ENCODE measurements at places on chromosomes 1 and 21.
A peak's percentile ranks its signal among the peaks of the same experiment; 100 is the strongest.

DNA sequence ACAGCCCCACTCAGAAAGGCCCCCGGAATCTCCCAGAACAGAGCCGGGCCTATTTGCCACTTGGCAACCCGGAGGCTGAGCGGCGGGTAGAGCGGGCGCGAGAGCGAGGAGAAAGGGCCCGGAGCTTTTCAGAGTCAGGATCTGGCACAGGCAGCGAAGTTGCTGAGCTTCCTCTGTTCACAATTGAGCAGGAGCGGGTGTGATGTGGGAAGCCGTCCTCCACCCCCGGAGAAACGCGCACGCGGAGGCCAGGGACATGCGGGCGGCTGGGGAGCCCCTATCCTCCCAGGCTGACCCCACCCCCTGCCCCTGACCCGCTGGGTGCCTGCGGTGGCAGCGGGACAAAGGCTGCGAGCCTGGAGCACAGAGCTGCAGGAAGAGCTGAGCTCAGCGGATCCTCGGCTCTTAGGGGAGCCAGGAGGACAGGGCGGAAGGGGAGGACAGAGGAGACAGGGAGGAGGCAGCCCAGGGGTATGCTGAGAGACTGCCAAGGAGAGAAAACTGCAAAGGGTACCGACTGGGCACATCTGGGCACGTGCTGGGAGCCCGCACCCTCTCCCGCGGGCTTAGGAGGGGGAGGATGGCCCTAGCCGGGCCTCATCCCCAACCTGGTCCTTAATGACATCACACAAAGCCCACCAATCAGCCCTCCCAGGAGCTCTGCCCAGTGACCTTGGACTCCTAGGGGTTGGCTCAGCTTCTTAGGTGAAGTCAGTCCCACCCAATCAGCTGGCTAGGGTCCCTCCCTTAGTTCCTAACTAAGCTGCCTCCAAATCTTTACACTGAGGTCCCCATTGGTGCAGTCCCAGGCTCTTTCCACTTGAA, 9.3 kb downstream of the KIF21B start:
- no peak overlapping the region for H3K27ac ChIP-seq
- H3K4me3 ChIP-seq: no peak overlapping the region
- H3K36me3 ChIP-seq: no peaks in the 10 kb centered on the region
- DNase-seq: no peak

GRCh38 chr1:211355873-211356272, 29.2 kb downstream of the TRAF5 start:
- H3K4me3 ChIP-seq: no peak overlapping the region
- no peaks in the 10 kb centered on the region for H3K4me1 ChIP-seq
- H3K27ac ChIP-seq: no peak overlapping the region
- no peaks in the 10 kb centered on the region for H3K27me3 ChIP-seq
- H3K36me3 ChIP-seq: no peaks in the 10 kb centered on the region

- peaks cover 32% of the 10 kb centered on the region for H3K36me3 ChIP-seq
- peaks cover 40% of the 10 kb centered on the region for H3K4me1 ChIP-seq
- DNase-seq: peak; percentile 33
- no peaks in the 10 kb centered on the region for H3K27me3 ChIP-seq
- H3K4me3 ChIP-seq: peak overlapping the region; percentile 25
Measured at GRCh38 chr1:37479255-37480124, 5.1 kb downstream of the ZC3H12A start.

DNA sequence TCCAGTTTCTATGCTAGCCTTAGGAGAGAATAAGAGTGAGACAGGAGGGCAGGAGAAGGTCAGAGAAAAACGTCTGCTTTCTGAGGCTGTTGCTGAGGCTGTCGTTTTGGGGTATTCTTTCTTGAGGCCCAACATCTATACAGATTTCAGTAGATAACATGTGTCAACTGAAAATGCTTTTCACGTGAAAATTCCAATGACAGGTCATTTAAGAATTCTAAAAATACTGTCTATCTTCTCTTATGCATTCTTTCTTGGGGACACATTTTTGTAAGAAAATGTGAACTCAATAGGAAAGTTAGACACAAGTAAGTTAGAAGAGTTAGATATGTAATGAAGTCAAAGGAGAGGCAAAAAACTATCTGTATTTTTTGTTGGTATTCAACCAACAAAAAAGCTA, 150.8 kb downstream of the TGFB2 start:
- no peak overlapping the region for H3K4me3 ChIP-seq
- no peaks in the 10 kb centered on the region for H3K27me3 ChIP-seq
- DNase-seq: no peak
- no peaks in the 10 kb centered on the region for H3K36me3 ChIP-seq

DNA sequence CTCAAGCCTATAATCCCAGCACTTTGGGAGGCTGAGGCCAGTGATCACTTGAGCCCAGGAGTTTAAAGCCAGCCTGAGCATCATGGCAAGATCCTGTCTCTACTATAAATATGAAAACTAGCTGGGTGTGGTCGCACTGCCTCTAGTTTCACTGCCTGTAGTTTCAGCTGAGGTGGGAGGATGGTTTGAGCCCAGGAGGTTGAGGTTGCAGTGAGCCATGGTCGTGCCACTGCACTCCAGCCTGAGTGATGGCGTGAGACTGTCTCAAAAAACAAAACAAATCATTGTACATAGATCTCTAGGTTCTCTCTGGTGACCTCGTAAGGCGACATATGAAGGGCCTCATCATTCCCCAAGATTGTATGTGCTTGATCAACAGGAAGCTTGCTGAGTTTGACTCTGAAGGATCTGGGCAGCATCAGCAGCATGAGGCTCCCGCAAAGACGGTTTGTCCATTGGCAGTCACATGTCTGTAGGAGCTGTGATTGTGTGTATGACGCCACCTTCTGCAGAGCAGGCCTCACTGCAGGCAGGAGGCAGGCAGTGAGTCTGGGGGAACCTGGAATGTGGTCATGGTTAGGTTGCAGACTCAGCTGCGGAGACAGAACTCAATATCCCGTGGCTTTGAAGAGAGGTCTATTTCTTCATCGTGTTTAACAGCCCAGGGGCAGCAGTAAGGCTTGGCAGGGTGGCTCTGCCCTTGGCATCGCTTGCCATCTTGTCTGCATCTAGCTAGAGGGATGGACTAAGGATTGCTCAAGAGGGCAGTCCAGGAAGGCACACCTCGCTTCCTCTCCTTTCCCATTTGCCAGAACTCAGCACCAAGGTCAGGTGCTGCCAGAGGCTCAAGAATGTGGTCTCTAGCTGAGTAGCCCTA, 14.0 kb downstream of the ATP5PO start:
- peak; percentile 72 for DNase-seq
- no peak overlapping the region for H3K4me3 ChIP-seq
- no peaks in the 10 kb centered on the region for H3K4me1 ChIP-seq
- no peak overlapping the region for H3K27ac ChIP-seq
- peaks cover 38% of the 10 kb centered on the region for H3K36me3 ChIP-seq
- H3K27me3 ChIP-seq: no peaks in the 10 kb centered on the region

DNA sequence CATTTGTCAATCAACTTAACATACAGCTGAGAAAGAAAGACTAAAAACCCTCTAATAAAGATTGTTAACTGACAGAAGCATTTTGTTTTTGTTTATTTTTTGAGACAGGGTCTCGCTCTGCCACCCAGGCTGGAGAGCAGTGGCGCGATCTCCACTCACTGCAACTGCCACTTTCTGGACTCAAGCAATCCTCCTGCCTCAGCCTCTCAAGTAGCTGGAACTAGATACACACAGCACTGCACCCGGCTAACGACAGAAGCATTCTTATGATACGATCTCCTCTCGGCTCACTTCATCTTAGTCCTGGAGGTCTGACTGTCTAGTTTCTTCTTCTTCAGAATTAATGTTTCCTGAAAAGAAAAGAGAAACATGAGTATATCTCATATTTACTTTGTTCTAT, 23.5 kb downstream of the RSPH1 start:
- H3K4me3 ChIP-seq: no peak overlapping the region
- no peaks in the 10 kb centered on the region for H3K27me3 ChIP-seq
- H3K36me3 ChIP-seq: no peaks in the 10 kb centered on the region
- H3K4me1 ChIP-seq: peaks cover 15% of the 10 kb centered on the region
- no peak overlapping the region for H3K27ac ChIP-seq

DNA sequence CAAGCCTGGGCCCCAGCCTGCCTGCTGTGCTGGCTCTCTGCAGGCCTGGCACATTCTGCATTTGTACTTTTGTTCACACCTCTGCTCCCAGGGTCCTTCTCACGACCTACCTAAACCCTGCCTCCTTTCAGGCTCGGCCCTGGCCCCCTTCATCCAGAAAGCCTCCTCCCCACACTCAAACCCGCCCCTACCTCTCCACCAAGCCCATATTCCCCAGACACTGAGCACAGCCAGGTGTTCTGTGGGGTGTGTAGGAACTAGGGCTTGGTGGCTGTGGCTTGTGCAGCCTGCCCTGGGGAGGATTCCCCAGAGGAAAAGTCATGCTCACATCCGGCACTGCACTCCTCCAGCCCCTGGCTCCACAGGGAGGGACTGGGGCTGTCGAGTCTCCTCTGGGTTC, 8.2 kb upstream of the MIXL1 start:
- no peaks in the 10 kb centered on the region for H3K36me3 ChIP-seq
- H3K27ac ChIP-seq: no peak overlapping the region
- no peak for DNase-seq
- H3K4me1 ChIP-seq: no peaks in the 10 kb centered on the region
- no peaks in the 10 kb centered on the region for H3K27me3 ChIP-seq
- H3K4me3 ChIP-seq: no peak overlapping the region

DNA sequence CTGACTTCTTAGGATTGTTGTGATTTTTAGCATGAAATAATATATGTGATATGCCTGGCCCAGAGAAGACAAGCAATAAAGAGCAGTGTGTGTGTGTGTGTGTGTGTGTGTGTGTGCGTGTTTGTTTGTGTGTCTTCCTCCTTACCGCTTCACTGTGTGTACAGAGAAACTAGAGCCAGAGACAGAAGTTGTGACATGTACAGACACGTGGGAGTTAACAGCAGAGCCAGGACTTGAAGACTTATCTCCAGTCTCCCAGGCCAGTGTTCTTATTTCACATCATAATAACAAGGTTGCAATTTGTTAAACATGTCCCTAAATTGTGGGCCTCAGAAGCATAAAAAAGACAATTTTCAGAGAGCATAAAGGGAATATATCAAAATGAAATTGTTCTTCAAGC, 192.0 kb upstream of the JUN start:
- H3K36me3 ChIP-seq: no peaks in the 10 kb centered on the region
- no peak overlapping the region for H3K4me3 ChIP-seq
- no peak for DNase-seq
- no peaks in the 10 kb centered on the region for H3K27me3 ChIP-seq

- no peaks in the 10 kb centered on the region for H3K4me1 ChIP-seq
- DNase-seq: no peak
- H3K36me3 ChIP-seq: no peaks in the 10 kb centered on the region
- no peak overlapping the region for H3K4me3 ChIP-seq
- H3K27ac ChIP-seq: no peak overlapping the region
Measured at GRCh38 chr1:60423146-60423780, 349.7 kb upstream of the C1orf87 start.

GRCh38 chr1:234495231-234495990, 16.4 kb upstream of the TARBP1 start:
- H3K27me3 ChIP-seq: no peaks in the 10 kb centered on the region
- H3K4me3 ChIP-seq: no peak overlapping the region
- peaks cover 19% of the 10 kb centered on the region for H3K4me1 ChIP-seq

DNA sequence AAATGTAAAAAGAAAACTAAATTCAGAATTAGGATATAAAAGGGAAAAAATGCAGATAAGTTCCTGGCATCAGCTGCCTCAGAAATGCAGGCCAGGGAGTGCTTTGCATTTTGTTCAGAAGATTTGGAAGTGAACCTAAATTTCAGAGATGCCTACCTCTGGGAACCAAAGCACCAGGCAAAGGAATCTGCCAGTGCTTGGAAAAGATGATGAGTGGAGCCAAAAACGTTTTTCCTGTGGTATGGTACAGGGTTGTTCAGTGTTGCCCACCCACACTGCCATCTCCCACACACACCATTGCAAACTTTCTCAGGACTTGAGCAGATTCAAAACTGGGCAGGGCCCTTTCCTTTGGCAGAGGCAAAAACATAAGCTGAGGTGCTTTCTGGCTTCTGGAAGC, 349.5 kb downstream of the TGFB2 start:
- H3K27ac ChIP-seq: no peak overlapping the region
- no peaks in the 10 kb centered on the region for H3K4me1 ChIP-seq
- no peak overlapping the region for H3K4me3 ChIP-seq
- H3K36me3 ChIP-seq: no peaks in the 10 kb centered on the region
- H3K27me3 ChIP-seq: peaks cover 94% of the 10 kb centered on the region

DNA sequence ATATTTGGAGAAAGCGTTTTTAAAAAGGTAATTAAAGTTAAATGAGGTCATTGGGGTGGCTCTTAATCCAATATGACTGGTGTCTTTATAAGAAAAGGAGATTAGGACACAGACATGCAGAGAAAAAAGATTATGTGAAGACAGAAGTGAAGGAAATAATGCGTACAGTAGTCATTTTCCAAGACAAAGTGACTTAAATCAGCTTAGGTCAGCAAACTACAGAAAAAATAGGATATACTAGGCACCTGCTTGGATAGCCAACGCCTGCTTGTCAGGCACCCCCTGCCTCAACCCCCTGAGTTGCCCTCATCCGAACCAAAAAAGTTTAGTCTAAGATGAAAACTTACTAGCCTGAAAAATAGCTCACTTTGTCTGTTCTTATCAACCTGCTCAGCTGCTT, 58.2 kb upstream of the SPAG17 start:
- H3K4me1 ChIP-seq: no peaks in the 10 kb centered on the region
- H3K27me3 ChIP-seq: no peaks in the 10 kb centered on the region
- no peak overlapping the region for H3K27ac ChIP-seq
- DNase-seq: no peak
- H3K36me3 ChIP-seq: no peaks in the 10 kb centered on the region

GRCh38 chr1:166237675-166238074, 70.9 kb upstream of the FAM78B start:
- H3K4me3 ChIP-seq: no peak overlapping the region
- H3K27me3 ChIP-seq: no peaks in the 10 kb centered on the region
- H3K27ac ChIP-seq: no peak overlapping the region
- DNase-seq: no peak

DNA sequence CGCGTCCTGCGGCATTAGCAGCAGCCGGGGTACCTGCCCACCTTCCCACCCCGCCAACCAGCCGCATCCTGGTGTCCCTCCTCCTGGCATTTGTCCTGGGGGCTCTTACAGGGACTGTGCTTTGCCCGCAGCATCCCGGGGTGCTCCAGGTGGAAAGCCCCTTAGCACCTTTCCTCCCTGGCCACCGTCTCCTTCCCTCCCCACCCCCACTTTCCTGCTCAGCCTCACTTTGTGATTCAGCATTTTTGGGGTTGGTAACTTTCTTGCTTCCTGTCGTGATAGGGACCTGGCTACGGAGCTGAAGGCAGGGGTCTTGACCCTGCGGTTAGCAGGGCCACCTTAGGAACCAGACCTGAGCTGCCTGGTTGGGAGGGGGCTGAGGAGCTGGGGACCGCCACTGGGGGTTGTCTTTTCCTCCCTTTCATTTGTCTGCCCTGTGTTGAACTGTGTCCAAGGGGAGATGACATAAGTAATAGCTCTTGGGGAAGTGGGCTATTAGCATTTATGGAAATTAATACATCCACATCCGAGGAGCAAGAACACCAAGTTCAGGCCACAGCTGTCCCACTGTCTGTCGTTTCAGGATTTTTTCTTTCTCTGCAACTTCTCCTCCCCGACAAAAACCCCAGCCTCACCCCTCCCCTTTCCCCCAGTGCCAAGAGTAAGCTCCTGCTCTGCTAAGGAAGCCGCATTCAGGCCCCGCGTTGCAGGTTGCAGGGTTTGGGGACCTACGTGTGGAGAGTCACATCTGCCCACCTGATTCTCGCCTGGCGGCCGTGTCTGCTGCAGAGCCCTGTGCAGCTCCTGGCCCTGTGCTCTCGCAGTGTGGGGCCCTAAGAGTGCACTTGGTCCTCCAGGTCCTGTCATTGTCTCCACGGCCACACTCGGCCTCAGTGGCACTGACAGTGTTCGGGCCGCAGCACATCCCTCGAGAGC, 1.6 kb upstream of the NPHP4 start:
- H3K27ac ChIP-seq: no peak overlapping the region
- DNase-seq: no peak
- peaks cover 21% of the 10 kb centered on the region for H3K4me1 ChIP-seq
- no peaks in the 10 kb centered on the region for H3K27me3 ChIP-seq
- H3K36me3 ChIP-seq: no peaks in the 10 kb centered on the region
